Neural progenitor cell (in vitro differentiated cells): ENCODE measurements at places on chromosomes 7 and 10.
A peak's percentile ranks its signal among the peaks of the same experiment; 100 is the strongest.

GRCh38 chr7:1062296-1063294, 18.2 kb downstream of the GPR146 start:
- DNase-seq: no peak

GRCh38 chr7:50584793-50585408, 19.7 kb upstream of the DDC start:
- no peak for DNase-seq

DNA sequence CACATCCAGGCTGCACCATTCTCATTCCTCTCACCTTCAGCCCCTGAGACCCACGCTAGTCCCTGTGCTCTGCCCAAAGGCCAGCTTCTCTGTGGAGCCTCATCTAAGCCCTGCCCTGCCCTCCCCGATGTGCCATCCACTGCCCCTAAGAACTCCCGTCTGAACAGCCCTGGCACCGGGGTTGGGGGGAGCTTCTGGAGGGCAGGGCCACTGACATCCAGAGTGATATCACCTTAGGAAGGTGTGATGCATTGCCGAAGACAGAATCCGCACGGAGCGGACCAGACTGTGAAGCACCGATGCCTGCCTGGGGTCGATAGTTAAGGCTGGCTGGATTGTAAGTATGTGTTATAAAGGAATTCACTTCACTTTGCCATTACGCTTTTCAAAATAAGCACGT, 511.0 kb downstream of the PTPRN2 start:
- no peak for DNase-seq

- no peak for DNase-seq
Observed at GRCh38 chr7:148147438-148147837, 443.1 kb upstream of the C7orf33 start.

DNA sequence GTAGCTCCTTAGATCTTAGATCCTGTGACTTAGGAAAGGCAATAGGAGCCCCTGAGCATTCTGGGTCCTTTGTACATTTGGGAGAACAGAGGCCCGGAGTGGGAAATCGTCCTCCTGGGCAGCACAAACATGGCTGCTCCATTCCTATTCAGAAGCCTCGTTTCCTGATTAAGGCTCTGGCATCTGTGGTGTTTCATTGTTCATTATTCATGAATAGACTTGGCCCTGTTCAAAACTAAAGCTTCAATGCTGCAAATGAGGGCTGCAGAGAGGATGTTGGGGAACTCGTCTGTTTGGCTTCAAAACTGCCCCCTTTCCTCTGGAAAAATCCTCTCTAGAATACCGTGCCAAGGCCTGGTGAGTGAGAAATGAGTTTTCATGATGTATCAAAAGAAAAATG, 3.4 kb upstream of the HTRA1 start:
- DNase-seq: no peak

GRCh38 chr7:46752881-46753366, 829.0 kb downstream of the TNS3 start:
- no peak for DNase-seq

DNA sequence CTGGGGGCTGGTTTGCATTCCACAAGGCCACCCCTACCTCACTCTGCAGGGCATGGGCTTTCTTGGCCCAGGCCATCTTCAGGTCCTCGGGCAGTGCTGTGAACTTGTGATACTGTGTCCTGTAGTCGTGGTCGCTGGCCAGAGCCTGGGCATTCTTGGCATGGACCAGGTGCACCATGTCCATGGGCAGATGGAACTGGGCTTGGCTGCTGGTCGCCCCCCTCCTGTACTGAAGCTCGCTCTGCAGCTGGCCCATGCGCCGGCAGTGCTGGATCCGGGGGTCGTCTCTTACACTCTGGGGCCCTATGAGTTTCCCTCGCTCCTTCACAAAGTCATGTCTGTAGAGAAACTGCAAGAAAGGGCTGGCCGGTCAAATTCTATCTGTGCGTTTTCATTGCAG, 51.7 kb downstream of the HABP2 start:
- no peak for DNase-seq

DNA sequence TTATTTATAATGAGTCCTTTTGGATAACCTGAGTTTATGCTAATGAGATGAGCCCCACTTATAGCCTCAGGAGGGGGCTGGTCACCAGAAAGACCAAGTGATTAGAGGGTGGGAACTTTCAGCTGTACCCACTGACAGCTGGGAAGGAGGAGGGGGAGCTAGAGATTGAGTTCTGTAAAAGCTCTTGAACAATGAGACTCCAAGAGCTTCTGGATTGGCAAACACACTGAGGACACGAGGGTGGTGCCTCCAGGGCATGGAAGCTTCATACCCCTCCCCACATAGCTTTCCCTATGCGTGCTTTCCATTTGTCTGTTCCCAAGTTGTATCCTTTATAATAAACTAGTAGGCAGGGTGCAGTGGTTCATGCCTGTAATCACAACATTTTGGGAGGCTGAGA, 20.3 kb downstream of the MRPS24 start:
- DNase-seq: no peak

GRCh38 chr7:142319970-142320369, 62.1 kb upstream of the PRSS58 start:
- no peak for DNase-seq

DNA sequence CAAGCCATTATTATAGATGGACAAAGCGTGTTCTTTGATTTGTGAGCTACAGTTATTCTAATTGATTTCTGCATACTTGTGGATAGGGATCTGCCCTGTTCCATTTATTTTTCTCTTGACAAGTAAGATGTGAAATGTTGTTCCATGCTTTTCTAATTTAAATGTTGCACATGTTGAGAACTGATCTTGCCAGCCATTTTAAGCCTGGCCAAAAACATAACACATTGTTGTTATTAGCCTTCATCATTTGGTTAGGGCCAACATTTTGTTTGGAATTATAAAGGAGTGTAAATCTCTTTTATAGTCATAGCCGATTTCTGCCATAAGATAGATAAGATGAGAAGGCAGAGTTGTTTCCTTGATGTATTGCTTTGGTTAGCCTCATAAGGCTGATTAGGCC, 117.0 kb downstream of the WNT2 start:
- DNase-seq: no peak

DNA sequence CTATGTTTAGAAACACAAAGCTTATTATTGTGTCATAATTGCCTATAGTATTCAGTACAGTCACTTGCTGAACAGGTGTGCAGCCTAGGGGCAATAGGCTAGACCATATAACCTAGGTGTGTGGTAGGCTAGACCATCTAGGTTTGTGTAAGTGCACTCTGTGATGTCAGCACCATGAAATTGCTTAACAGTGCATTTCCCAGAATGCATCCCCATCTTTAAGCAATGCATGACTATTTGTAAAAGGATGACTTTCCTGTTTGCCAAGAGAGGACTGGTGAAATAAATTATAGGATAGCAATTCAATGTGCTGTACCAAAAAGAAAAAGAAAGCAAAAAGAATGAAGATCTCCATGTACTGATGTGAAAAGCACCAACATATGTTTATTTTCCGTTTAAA, 288.7 kb upstream of the AUTS2 start:
- DNase-seq: no peak

DNA sequence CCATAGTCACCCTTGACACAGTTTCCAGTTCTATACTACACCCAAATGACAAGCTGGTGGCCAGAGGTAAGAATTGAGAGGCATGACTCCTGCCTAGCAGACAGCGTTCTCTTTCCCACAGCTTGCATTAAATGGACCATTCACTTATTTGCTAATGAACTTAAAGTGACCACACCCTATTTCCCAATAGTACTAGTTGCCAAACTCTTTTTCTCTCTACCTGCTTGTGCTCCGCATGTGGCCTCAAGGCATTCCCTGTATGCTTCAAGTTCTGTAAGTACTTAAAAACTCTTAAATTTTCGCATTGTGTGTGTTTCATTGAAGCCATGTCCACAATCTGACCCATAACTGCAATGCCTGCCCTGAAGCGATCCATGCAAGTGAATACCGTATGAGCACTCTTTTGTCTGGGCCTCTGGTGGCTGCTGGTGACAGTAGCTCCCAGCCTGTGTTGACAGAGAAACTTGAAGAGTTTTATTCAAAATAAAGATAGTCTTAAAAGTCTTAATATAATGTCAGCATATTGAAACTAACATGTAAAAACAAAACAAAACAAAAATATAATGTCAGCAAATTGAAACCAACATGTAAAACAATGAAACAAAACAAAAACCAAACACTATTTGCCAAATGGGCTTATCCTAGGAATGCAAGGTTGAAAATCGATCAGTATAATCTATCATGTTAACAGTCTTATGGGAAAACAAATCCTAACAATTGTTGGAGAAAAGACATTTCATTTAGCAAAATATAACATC, 73.6 kb downstream of the CCSER2 start:
- no peak for DNase-seq

DNA sequence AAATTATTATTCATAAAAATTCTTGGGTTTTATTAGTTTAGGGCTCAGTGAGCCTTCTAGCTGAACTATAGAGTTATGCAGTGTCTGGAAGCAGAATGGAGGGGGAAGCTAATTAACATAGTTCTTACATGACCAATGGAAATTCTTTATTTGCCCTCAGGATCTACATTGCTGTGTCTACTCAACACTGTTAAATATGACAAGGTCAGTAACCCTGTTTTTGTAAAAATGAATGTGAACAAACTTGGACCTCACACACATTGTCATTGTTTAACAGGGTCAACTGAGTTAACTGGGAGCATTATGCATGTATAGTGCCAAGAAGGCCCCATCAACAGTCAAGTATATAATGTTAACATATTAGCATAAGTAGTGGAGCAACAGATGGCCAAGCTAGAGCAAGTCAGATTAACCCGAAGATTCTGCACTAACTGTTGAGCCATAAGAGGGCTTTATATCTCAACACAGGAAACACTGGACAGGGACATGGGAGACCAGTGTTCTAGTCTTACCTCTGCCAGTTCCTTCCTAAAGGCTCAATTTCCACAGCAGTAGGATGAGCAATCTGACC, 122.5 kb upstream of the SEM1 start:
- no peak for DNase-seq

- DNase-seq: no peak
Observed at GRCh38 chr7:32958046-32959025, 1.1 kb downstream of the FKBP9 start.

GRCh38 chr7:120941064-120941463, 9.5 kb upstream of the ING3 start:
- no peak for DNase-seq

DNA sequence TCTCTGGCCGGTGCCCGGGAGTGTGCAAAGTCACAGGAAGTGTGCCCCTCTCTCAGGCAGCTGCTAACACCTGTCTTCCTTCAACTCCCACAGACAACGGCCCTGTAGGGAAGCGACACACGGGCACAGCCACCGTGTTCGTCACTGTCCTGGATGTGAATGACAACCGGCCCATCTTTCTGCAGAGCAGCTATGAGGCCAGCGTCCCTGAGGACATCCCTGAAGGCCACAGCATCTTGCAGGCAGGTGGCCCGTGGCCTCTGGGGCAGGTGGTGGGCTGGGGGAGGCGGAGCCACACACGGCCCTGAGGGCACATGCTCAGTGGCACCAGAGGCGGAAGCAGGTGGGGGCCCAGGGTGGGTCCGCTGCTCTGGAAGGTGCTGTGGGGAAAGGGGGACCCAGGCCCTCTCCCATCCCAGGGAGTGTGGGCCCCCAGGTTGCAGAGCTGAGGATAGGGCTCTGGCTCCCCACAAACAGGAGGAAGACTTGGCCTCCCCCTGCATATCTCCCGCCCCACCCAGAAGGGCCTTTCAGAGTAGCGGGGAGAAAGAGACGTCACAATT, 6.9 kb downstream of the C10orf105 start:
- DNase-seq: no peak

DNA sequence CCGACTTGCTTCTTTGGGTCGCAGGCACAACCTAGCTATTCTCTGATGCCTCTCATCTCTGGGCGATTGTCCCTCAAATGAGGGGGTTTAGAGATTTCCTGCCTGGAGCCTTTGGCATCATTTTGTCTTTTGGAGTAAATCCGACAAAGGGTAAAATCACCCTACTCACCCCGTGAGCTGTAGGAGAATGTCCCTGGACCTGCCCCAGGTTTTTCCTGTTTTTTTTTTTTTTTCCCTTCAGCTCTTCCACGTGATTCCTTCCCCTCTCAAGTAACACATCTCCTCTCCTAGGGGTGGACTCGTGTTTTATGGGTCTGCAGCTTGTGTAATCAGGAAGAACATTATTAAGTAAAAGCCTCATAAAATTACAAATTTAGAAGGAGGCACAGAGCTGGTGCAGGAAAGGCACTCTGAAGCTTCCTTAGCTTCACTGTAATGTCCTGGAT, 128.4 kb upstream of the ZNF746 start:
- no peak for DNase-seq

DNA sequence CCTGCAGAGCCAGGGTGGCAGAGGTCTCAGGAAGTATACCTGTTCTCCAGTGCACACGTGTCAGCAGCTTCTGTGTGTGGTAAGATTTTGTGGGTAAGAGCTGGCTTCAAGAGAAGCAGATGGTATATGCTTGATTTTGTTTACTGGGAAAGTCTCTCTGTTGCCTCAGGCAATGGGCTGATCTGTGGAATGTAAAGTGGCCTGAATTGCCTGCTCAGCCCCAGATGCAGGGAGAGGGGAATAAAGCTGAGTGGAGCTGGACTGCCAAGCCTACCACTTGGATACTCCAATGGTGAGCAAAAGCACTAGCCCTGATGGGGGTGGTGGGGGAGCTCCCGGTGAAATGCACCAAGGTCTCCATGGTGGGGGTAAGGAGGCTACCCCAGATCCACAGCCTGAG, 156.1 kb downstream of the WDR11 start:
- no peak for DNase-seq

DNA sequence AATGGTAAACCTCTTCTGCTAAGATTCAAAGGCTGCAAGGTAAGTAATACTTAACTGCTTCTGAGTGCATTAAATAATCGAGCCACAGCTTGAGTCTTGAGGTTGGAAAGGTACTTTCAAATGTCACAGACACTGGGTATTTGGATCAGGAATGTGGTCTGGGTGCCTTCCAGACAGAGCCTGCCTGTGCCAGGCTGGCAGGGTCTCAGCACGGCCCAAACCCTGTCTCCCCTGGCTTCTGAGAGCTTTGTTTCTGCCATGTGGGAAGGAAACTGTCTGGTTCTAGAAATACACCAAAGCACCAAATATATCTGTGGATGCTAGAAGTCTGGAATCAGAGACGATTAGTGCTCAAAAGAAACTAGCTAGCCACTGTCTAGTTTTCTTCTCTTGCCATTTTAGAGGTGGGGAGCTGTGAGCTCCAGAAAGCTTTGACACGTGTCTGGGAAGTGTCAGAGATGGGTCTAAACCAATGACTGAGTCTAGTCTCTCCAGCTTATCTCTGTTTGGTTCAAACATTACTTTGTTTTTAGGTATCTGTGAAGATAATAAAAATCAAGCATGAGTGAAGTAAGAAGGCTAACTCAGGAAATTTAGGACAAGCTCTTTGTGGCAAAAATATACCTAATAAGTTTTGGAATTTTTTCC, 162.8 kb downstream of the CYP26A1 start:
- DNase-seq: no peak

DNA sequence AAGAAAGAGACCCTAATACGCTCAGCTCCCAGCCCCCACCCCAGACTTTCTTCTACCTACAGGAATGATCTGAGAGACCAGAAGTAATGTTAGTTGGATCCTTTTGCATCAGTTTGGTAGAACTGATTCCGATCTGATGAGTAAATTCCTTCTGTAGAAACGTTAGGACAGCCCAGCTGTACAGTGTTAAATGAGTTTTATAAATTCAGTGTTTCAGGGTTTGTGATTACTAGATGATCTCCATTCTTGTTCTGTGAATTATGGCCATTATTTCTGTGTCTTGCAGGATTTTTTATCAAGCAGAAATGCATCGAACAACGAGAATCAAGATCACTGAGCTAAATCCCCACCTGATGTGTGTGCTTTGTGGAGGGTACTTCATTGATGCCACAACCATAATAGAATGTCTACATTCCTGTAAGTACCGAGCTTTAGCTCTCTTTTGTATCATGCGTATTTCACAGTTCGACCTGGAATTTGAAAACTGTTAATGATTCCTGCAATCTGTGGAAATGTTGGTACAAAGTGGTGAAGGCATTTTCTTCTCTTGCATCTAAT, 5.3 kb downstream of the BMI1 start:
- peak; percentile 30 for DNase-seq
